Mammary microvascular endothelial cell (primary cell): ENCODE measurements at places on chromosomes 12 and 14. TPM values are rescaled to one million over a fixed set of nuclear protein-coding genes. Genes with fewer than 3 reads are reported as not detected.

Gene CCDC197
- not detected in 2 replicates for total RNA-seq

Gene SIX4
- total RNA-seq: 0.79 and 1.00 TPM in 2 replicates

Gene TAS2R8
- not detected in 2 replicates for total RNA-seq

Gene OAS1
- total RNA-seq: 46.4 and 51.1 TPM in 2 replicates

Gene RIMBP2
- total RNA-seq: not detected in 2 replicates

Gene NPAS3
- total RNA-seq: 0.10 TPM in 1 of 2 replicates, not detected in the other
